Astrocyte of the cerebellum (primary cell): ENCODE measurements at places on chromosomes 5 and 9.
A peak's percentile ranks its signal among the peaks of the same experiment; 100 is the strongest.

- no peak for DNase-seq
These were observed 165.9 kb downstream of the ARSB start for GRCh38 chr5:78819166-78819565.

DNA sequence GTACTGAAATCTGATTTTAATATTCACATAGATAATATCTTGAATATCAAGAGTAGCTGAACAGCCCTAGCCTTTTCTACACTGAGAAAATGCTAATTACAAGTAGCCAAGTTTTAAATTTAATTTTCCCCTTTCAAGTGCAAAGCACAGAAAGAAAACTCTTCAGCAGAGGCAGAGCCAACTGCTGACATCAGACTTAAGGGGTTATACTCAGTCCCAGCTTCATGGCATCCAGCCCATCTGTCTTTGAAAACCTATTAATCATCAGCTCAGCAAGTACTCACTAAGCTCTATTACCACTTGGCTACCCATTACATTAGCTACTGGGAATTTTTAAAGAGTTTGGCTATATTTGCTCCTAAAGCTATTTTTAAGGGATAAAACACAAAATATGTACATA is 220.5 kb downstream of the SLC12A2 start:
- peak; percentile 68 for DNase-seq

GRCh38 chr5:5795074-5795771 is 372.7 kb downstream of the ICE1 start:
- no peak for DNase-seq

DNA sequence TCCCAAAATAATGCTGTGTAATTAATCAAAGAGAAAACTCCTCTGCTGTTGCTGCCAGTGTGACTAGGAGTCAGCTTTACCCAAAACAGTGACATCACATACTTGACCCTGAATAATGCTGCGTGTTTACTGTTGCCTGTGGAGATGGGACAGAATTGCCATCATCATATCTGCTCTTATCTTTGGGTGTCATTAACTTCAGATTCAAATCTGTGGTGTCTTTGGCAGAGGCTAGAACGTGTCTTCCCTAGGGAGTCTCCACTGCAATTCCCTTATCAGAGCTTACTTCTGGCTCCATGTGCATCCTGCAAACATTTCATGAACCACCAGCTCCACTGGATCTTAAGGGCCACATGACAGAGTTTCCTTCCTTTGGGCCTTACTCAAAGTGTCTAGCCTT is 88.9 kb upstream of the MRPS30 start:
- no peak for DNase-seq

- DNase-seq, result no peak
These were observed 22.9 kb upstream of the CAVIN4 start for GRCh38 chr9:100554935-100555401.
